ENCODE measurements at places on chromosomes 7 and 10.

DNA sequence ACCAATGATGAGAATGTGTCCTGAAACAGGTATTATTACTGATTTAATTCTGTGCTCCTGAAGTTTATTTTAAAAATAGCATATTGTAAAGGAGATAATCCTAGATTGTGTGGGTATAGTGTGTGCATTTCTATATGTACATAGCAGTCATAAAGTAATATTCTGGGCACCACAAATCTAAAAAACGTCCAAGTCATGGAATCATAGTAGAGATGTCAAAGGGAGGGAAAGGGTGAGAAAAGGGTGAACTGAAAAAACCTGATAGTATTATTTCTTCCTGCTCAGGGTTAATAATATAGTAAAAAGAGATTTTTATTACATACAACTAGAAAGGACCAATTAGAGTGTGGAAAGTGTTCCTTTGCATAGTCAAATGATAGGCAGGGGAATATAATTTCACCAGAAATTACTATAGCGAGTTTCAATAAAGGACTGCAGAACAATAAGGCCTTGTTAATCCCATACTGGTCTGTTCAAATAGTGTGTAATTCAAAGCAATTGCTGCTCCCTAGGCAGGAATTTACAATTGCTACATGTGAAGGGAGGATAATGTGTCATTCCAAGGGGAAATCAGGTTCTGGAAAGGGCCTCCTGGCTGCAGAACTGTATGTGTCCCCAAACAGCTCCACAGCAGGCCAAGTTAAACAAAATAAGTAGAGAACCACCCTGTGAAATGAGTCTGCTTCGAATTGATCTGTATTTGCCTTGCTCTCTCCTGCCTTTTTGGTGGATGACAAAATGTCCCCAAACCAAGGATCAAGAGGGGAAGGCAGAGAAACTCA is 42.5 kb upstream of the KMT2E start:
- no peak for DNase-seq

DNA sequence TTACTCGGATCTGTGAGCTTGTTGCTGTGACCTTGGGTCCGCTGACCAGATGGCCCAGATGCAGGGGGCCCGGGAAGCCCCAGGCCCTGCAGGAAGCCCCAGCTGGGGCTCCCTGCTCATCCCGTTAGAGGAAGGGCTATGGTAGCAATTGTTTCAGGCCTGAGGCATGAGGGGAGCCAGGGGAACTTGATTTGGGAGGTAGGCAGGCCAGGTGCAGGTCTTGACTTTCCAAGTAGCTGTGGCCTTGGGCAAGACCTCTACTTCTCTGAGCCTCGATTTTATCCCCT is 55.0 kb upstream of the CXCL12 start:
- no peak for DNase-seq

- DNase-seq = no peak
Observed at GRCh38 chr7:33589911-33590310, 315.4 kb upstream of the BMPER start.

- no peak for DNase-seq
Observed at GRCh38 chr10:27815846-27816245, 70.2 kb upstream of the MKX start.

- peak; percentile 26 for DNase-seq
Observed at GRCh38 chr10:119896937-119897770, 4.6 kb downstream of the SEC23IP start.

DNA sequence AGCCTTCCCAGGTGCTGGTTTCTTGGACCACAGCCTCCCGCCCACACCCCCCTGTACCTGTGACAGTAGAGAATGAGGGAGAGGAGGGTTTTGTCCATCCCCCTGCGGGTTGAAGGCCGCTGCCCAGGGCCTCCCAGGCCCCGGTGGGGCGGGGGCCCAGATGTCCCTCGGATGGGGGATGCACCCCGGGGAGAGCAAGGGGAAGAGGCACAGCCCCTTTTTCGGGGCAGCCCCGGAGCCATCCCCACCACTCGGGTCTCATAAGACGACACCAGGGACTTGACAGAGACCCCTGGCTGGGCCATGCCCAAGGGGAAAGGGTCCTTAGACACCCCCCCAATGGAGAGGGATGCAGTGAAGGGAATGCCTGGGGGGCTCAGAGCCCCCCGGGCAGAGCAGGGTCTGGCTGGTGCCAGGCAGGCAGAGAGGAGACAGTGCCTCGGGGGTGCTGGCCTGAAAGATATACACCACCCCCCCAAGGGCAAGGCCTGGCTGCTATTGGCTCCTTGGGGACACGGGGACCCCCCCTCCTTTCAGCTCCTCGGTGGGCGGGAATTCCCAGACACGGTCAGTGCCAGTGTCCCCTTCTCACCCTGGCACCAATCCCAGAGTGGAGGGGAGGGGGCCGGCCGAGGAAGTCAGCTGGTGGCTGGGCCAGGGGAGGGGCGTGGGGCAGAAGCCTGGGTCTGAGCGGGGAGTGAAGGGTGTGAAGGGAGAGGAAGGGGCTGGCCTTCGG is 3.7 kb upstream of the SPACDR start:
- peak; percentile 30 for DNase-seq

DNA sequence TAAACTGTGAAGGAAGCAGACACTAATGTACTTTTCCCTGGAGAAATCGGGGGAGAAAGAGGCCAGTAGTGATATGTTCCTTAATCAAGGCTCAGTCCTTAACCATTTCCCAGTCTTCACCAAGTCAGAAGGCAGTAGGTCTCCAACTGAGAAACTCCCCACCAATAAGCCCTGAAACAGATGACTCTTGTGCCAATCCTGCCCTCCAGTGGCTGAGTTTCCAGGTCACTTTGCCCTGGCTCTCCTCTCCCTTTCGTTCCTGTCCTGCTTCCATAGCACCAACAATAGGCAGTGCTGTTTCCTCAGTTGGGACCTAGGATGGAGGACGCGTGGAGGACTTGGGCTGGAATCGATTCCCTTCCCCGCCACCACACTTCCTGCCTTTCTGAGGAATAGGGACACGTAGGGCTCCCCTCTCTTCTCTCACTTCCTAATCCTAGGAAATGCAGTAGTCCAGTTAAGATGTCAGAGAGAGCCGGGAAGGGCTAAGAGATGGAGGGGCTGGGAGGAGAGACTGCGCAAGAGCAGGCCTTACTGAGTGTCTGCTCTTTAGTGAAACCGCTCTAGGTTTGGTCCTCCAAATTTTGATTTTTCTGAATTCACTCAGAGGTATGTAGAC is 23.4 kb downstream of the ATOH7 start:
- no peak for DNase-seq

DNA sequence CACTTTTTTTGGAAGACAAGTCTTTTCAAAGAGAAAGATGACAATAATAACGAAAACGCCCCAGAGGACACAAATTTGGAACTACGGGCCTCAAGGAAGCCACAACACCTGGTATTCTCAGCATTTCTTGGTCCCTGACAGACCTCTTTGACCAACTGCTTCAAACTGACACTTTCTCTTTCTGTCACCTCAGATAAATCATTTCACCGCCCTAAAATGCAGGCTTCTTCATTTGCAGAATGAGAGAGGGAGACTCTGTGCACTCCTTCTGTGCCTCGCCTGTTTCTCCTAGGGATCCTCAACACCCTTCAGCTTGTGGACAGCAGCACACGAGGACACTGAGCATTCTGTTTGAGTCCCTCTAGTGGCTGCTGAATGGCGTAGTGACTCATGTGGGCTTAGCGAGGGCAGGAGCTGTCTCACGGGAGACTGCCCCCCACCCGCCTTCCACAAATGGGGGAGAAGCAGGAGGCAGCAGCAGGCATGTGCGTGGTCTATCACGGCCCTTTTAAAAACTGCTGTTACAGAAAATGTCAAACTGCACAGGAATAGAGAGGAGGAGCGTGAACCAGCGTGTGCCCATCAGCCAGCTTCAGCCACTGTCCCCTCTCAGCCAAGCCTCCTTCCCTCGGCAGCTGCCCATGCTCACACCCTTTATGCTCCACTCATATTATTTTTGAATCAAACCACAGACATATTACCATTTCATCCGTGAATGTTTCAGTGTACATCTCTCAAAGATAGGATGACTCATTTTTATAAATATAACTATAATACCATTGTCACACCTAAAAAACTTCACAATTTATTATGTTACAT is 41.4 kb downstream of the GSDME start:
- DNase-seq = no peak

GRCh38 chr10:30371954-30372353 is 22.9 kb upstream of the MTPAP start:
- DNase-seq = no peak

- DNase-seq = no peak
Observed at GRCh38 chr7:47087866-47088265, 494.0 kb downstream of the TNS3 start.

DNA sequence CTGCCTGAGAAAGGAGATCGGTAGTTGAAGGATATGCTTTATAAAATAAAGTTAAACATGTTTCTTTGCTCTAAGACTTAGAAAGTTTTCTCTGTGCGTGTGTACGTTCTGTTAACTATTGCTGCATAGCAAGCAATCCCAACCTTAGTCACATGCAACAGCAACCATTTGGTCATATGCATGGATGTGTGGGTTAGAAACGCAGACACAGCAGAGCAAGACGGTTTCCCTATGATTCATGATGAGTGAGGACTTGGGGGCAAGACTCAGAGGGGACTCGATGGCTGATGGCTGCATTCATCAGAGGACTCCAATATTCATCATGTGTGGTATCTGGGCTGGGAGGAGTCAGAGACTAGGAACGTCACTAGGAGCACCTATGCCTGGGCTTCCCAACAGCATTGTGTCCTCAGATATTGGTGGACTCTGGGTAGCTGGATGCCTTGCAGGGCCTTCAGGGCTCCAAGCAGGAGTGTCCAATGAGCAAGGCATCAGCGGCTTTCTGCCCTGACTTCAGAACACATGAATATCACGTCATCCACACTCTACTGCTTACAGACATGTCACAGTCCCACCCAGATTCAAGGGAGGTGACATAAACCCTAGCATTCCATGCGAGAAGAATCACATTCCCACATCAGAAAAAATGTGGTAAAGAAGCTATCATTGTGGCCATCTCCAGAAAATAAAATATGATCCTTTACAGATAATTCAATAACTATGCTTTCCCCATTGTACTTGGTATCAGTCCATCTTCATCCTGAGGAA is 731.2 kb downstream of the TNS3 start:
- DNase-seq = no peak

- peak; percentile 46 for DNase-seq
Observed at GRCh38 chr10:99906470-99906869, 103.3 kb downstream of the DNMBP start.

DNA sequence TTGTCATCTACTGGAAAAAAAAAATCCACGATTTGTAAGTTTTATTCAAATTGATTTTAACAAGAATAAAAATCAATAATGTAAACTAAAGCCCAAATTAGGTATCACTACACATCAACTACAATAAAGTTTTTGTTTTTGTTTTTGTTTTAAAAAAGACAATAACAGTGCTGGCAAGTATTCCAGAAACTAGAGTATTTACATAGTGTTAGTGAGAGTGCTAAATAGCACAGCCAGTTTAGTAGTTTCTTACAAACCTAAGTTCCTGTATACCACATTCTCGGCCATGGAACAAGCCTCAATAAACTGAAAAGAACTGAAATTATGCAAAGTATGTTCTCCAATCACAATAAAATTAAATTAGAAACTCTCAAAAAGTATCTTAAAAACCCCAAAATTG is 8.1 kb downstream of the ARHGAP12 start:
- DNase-seq = no peak

GRCh38 chr7:726854-727103 is 280 bp downstream of the DNAAF5 start:
- DNase-seq = no peak

DNA sequence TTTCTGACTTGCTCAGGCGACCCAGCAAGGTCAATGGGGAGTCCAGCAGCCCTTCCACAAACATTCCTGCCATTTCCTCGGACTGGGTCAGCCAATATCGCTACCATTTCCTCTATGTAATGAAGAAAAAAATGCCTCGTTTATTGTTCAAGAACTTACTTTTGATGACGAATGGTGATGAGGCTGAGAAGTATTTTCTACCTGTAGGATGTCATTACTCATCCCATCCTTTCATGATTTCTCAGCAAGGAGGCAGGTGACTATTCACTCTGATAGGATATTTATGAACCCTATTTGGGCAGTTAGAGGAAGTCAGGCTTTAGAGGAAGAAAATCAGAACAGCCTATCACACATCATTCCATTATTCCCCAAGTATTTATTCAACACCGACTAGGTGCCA is 178.6 kb downstream of the FANK1 start:
- DNase-seq = no peak

GRCh38 chr10:120314442-120314841 is 142.6 kb upstream of the PLPP4 start:
- DNase-seq = no peak

DNA sequence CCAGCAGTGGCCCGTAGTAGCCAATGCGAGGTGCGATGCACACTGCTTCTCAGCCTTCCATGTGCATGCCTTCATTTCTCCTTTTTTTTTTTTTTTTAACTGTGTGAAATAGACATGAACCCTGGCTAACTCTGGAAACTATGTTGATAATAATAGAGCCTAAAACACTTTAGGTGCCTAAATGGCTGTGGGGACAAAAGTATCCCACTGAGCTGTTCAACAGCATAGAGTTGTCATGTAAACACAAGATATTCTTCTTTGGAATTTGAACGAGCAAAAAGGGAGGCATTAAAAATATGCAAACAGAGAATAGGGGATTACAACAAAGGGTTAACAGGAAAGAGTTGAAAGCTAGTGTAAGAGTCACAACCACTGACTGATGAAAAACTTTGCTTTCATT is 162.1 kb upstream of the NOBOX start:
- DNase-seq = no peak

DNA sequence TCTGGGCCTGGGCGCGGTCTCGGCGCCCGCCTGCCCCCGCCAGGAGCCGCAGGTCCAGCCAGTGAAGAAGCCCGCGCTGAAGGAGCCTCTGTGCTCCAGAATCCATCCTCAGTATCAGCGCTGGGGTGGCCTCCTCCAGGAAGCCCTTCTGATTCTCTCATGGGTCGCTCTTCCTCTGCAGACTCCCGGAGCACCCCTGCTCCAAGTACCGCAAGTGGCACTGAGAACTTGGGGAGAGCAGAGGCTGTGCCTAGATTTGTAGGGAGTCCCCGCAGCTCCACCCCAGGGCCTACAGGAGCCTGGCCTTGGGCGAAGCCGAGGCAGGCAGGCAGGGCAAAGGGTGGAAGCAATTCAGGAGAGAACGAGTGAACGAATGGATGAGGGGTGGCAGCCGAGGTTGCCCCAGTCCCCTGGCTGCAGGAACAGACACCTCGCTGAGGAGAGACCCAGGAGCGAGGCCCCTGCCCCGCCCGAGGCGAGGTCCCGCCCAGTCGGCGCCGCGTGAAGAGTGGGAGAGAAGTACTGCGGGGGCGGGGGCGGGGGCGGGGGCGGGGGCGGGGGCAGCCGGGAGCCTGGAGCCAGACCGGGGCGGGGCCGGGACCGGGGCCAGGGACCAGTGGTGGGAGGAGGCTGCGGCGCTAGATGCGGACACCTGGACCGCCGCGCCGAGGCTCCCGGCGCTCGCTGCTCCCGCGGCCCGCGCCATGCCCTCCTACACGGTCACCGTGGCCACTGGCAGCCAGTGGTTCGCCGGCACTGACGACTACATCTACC is at the start of gene ALOX5:
Gene ALOX5 (plus strand): TSS at position 641 of the 774 bp plus-strand sequence. CDS start 64 bp downstream, at position 705.
- DNase-seq = no peak

All from tibial nerve (tissue), 4 donors.